ENCODE measurements at places on chromosomes 5 and 9.

- DNase-seq = no peak
Measured at GRCh38 chr5:167771571-167771970, 519.9 kb upstream of the WWC1 start.

DNA sequence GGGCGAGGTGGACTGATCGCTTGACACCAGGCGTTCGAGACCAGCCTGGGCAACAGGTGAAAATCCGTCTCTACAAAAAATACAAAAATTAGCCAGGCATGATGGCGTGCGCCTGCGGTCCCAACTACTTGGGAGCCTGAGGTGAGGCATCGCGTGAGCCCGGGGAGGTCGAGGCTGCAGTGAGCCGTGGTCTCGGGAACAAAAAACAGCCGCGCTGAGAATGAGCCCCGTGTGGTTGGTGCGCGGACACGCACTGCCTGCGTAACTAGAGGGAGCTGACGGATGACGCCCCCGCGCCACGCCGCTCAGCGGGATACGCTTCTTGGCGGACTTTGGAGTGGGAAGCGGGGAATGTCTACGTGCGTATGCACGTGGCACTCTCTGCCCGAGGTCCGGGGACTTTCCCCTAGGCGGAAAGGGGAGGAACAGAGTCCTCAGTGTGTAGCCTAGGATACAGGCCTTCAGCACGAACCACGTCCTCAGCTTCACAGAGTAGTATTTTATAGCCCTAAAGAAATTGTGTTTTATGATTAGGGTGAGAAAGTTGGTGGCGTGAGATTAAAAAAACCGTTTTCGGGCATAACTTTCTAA, at the start of gene RMRP:
Gene RMRP, minus strand, starts transcription at position 474 of the 591 bp plus-strand sequence.
- DNase-seq = peak; percentile 84

DNA sequence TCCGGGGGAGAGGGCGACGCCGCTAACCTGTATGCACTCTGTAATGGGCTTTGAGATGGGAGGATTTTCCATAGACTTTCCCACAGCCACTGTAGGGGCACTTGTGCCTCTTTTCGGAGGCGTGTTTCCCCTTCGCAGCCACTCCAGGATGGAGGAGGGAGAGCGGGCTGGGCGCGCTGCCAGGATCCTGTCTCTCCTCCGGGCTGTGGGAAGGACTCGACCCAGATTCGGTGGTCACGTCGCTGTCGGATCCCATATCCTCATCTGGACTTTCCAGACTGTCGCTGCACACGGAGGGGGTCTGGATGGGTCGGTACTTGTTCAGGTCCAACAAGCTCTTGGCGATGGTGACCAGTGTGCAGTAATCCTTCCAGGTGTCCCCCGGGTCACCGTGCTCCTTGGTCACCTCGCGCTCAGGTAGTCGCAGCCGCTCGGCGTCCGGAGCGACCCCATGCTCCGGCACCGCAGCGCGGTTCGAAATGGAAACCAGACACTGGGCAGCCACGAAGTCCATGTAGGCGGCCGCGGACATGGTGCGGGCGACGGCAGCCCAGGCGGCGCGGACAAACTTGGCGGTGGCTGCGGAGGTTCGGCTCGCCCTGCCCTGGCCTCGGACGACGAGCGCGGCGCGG, 1.5 kb downstream of the KLF9 start:
- no peak for DNase-seq

- no peak for DNase-seq
Measured at GRCh38 chr5:117748336-117748735, 1173.7 kb upstream of the SEMA6A start.

DNA sequence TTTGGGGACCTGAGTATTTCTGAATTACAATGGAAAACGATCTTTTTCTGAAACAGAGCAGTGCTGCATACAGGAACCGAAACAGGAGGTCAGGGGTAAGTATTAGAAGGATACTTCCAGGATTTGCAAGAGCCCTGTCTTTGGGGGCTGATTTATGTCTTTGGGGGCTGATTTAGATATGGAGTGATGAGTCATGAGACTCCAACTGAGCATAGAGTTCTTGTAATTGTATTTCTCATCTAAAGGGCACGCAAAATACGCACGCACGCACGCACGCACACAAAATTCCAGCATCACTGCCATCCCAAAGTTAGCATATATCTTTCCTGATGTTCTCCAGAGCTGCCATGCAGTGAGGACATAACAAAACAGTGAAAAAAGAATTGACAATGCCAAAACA, 414.8 kb upstream of the CCNH start:
- no peak for DNase-seq

- DNase-seq = no peak
Measured at GRCh38 chr9:4196886-4197285, 103.0 kb downstream of the GLIS3 start.

DNA sequence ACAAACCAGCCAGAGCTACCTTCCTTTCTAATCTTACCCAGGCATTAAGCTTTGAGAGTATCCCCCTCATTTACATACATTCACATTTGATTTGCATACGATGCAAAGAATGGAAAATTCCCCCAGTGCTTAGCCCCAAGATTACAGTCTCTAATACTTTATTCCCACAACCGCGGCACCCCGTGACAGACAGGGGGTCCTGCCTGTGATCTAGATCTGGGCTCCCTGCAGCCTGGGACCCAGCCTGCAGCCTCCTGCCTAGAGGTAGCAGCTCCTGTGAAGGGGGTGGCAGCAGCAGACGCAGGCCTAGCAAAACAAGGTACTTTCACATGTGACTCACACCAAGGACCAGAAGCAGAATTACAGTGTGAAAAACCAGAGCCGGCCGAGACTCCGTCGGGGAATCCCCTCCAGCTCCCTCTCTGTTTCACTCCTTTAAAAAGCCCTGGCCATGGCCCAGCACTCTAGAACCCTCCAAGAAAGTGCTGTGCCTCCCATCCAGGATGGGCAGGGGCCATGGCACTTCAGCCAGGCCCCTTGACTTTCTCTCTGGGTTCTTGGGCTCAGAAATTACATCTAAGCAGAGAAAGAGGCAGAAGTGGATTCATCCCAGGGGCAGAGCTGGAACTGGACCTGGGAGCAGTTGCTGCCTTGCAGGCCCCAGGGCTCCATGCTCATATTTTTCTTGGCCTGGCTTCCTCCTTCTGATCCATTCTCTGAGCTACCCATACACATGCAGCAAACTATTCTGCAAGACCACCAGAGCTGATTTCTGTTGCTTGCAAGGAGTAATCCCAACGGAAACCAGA, 14.0 kb upstream of the TCF7 start:
- DNase-seq = no peak

DNA sequence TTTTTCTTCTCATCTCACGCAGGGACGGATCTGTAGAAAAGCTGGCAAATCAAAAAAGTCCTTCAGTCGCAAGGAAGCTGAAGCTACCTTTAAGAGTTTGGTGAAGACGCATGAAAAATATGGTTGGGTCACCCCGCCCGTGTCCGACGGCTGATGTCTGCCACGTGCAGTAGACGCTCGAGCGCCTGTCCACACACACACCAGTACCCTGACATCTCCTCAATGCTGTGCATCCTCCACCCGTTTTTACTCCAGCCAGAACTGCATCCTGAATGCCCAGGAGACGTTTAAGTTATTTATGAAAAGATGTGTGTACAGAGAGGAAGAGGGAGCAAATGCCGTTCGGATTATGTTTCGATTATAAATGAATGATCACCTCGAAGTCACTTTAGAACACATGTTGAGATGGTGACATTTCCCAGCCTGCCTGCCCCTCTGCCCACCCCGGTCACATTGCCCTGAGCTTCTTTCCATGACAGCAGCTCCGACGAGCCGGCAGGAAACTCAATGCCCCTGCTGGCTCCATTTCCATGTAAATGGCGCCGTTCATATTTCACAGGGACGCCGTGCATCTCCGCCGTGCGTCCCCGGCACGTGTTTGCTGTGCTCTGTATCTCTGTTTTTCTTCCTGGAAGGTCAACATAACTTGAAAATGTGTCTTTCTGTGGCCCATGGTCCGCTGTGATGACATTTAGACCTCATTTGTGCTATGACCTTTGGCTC, 42.7 kb downstream of the UBE2QL1 start:
- no peak for DNase-seq

DNA sequence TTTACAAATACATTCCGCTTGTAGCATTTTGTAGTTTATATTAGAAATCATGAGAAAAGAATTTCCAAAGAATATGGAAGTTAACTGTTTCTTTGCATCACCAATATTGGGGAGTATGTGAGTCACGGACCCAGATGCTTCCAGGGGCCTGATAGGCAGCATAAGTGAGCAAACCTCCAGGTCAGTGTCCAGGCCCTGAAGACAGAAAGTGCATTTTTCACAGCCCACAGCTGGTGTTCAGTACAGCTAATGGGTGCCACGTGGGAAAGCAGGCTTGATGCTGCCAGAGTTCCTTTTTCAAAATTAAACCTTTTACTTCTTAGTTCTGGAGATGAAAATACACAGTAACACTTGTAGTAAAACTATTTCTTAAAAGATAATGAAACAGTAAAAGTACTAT, 454.4 kb upstream of the ACTBL2 start:
- no peak for DNase-seq

GRCh38 chr5:174623433-174624019, 100.9 kb upstream of the MSX2 start:
- DNase-seq = no peak

DNA sequence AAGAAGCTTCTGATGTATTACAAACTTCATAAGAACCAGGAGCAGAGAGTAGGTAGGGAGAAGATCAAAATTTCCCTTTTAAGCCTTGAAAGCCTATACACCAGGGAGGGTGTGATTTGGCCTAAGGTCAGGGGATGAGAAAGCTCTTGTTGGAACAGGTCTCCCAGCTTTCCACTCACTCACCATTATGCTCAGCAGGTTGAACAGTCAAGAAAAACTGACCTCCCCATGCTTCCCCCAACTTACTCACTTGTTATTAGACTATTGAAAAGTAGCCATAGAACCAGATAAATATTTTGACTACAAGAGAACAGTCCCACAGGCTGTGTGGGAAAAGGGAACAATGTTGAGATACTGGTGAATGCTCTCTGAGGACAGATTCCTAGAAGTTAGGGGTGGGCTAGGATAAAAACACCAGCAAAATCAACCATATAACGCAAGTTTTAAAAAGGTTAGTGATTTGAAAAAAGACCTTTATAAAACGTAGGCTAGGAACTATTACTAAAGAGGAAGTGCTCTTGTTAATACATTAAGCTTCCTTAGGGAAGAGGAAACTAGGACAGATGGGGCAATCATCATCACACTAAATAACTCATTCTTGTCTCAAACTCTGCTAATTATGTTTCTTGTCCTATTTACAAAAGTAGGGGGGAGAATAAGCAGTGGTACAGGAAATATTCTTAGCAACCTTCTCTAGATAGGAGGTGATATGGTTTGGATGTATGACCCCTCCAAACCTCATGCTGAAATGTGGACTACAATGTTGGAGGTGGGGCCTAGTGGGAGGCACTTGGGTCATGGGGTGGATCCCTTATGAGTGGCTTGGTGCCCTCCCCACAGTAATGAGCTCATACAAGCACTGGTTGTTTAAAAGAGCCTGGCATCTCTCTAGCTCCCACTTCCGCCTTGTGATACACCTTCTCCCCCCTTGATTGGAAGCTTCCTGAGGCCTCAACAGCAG, 31.0 kb downstream of the PCDHGC5 start:
- DNase-seq = no peak

GRCh38 chr5:107770051-107770450, 99.3 kb upstream of the EFNA5 start:
- no peak for DNase-seq

DNA sequence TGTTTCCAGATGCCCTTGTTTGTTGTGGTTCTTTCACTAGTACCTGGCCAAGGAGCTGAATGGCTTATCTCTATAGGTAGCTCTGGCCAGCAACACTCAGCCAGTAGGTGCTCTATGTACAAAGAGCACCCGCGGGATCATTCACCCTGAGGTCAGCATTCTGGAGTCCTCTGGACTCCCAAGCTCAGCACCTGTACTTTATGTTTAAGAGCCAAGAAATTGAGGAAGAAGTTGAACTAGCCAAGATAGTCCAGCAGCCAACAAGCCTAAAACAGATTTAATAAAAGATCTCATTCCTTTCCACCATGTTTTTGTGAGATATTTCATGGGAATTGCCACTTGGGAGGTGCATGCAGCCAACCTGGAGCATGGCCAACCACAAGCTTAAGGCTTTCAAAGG, 242.6 kb upstream of the PAPPA start:
- DNase-seq = no peak

DNA sequence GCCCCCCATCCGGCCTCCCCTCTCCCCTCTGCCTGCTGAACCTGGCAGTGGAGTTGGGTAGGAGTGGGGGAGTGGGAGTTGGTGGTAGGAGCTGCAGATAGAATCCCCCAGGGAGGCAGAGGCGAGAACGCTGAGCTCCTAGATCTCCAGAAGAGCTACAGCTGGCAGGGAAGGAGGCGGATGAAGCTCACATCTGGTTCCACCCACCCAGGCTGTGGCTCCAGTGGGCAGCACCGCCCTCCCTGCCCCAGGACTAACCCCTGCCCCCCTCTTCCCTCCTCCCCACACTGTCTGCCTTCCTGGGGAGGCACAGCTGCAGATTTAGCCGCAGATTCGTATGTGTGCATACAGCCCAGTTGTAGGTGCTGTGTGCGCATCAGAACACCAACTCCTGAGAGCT, 34.2 kb downstream of the C9orf50 start:
- no peak for DNase-seq

DNA sequence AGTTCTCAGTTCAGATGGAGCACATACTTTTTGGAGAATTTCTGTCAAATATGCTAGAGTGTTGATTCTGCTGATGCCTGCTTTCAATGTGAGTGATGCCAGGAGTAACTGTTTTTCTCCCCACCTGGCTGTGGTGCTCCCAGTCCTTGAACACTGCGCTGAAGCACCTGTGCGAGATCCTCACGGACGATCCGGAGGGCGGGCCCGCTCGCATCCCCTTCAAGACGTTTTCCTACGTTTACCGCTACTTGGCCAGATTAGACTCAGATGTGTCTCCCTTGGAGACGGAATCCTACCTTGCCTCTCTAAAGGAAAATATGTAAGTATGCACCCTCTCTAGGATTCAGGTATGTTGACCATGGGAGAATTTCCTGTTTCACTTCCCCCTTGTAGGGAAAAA, 19.4 kb downstream of the ROPN1L start:
- DNase-seq = no peak

DNA sequence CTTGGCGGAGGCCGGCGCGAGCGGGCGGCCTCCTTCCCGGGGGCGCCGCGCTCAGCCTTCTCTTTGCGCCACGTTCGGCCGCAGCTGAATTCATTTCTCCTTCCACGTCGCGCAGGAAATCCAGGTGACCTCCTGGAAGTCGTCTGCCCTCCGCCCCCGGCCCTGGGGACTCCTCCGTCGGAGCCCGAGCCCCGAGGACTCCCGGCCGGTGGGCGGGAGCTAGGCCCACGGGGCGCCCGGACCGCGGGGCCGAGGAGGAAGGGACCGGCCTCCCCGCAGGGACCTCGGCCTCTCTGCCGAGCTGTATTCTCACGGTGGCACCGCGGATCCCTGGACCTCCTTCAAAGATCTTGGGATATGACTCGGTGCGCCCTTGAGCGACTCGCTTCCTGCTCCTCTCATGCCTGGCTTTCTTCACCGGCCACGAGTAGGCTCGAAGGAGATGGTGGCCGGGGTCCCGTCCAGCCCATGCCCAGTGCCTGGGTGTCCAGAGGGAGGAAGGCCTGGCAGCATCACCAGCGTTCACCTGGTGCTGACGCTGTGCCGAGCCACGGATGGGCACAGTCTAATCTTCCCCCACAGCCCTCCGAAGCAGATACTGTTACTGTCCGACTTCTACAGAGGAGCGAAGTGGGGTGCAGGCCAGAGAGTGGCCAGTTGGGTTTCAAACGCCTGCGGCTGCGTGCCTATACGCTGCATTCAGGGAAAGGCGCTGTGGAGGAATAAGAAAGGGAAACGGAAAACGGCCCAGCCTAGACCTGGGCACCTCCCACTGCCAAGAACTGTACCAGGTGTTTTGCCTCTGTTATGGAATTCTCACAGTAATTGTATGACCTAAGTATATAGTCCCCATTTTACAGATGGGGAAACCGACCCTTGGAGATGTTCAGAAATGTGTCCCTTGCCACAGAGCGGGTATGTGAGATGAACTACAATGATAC, 47.3 kb downstream of the PAX5 start:
- no peak for DNase-seq

Measured in D721Med (cell line).